Skeletal muscle cell (primary cell): ENCODE measurements at places on chromosomes 6 and 20.

GRCh38 chr20:44501448-44501847 is 20.4 kb downstream of the SERINC3 start:
- DNase-seq: peak; percentile 61

DNA sequence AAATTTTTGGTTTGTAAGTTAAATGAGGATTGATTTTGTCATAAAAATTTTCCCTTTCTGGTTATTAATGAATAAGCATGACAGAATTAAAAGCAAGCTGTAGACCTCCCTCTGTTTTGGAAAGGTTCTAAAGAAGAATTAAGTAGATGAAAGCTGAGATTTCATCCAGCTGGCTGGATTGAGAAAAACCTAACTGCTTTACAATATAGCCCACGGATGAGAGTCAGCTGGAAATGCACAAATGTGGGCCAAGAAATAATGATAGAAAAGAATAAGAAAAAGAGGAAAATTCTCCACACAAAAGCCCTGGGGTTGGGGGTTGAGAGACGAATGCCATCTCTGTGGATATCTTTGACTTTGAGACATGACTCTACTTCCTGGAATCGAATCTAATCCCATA is 631.6 kb downstream of the HDGFL1 start:
- DNase-seq: no peak

DNA sequence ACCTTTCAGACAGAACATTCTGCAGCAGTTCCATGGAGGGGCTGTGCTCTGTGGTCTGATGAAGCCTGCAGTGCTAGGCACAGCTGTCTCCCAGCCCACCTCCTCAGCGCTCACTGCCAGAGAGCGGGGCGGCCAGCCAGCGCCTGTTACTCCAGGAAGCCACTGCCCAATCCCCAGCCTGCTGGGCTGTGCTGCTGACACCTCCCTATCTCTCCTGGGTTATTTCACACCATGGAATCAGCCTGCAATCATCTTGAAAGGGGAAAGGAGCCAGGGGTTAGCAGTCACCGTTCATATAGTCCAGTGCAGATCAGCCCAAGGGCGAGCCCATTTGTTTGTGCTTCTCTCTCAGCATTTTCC is 46.3 kb upstream of the NHSL1 start:
- no peak for DNase-seq

- no peak for DNase-seq
These were observed 6.9 kb upstream of the IYD start for GRCh38 chr6:150361876-150362275.

- DNase-seq: no peak
These were observed 214.3 kb downstream of the OGFRL1 start for GRCh38 chr6:71502956-71503355.

GRCh38 chr6:118511930-118512715 is 36.0 kb upstream of the PLN start:
- no peak for DNase-seq

DNA sequence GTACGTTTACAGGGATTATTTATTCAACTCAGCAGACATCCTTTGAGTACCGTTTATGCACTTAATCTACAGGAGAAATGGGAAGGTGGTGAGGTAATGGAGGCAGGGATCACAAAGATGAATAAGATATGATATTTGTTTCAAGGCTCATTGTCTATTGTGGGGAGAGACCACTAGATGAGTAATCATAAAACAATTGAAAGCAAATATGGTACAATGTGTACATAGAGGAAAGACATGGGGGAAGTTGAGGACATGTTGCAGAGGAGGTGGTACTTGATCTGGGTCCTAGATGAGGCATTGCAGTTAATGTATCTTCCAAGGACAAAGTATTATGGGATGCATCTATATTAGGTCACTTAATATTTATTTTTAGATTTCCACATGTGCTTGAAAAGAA is 13.7 kb upstream of the CDC5L start:
- DNase-seq: no peak

- DNase-seq: no peak
These were observed 22.2 kb upstream of the SNRPB2 start for GRCh38 chr20:16707674-16708073.

DNA sequence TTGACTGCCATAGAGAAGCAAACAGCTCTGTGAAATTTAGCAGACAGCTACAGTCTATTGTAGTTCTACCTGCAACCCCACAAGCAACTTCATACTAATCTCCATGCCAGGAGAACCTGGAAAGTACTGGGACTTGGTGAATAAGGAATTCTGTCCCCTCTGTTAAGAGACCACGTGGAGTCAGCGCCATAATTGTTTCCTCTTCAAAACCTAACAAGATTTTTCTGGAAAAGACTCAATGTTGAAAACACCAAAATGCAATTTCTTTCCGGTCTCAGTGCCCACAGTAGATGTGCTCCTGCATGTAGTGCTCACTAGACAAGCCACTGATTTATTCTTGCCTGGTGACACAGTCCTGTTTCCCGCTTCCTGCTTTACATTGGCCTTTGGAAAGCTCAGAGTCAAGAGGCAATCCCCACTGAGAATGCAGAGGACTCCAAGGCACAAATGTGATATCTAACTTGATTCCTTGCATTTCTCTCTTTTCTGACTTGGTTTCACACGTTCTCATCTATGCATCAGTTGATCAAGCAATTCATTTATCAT is 268.3 kb downstream of the HIVEP2 start:
- no peak for DNase-seq

GRCh38 chr20:13105039-13105438 is 96.3 kb downstream of the SPTLC3 start:
- no peak for DNase-seq

GRCh38 chr6:12845224-12846004 is 128.8 kb downstream of the PHACTR1 start:
- DNase-seq: no peak

DNA sequence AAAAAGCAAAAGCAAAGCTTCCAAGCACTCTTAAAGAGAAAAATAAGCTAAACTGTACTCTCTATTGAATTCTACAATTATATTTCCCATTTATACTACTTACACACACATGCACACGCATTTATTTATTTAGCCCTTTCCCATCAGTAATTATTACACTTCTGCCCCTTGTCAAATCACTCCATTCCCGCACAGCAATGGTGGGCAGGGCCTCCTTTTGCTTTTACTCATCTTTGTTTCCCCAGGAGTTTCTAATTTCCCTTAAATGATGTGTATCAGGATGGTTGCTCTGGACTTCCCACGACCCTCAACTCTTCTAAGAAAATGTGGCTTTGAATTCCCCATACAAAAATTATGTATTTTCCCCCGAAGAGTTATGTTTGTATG is 19.9 kb downstream of the PXT1 start:
- DNase-seq: no peak

DNA sequence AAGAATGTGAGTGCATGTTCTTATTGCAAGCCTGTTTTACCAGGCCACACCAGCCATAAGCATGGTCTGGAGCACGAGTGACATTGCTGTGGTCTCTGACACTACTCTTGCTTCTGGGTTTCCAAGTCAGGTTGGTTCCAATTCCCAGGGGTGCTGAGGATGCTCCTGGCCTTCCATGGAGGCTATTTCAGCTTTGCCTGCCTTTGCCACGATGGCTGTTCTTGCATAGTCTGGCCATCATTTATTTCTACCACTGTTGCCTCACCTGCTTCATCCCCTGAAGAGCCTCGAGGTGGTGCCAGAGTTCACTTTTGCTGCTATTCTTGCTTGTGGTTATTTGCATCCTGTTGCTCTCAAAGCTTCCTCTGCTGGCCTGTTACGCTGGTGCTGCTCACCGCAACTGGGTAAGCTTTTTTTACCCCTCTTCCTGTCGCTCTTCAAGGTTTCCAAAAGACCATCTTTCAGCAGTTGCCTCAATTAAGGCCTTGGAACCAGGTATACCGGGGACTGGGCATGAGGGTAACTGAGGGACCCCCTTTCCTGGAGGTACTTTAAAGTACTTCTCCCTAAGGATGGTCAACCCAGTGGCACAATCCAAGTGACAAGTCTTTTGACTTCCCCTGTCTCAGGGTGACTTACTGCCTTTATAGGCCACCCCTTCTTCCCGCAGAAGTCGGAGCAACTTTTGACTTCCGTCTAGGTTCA is 64.5 kb downstream of the AKAP7 start:
- peak; percentile 32 for DNase-seq

- DNase-seq: peak; percentile 41
These were observed 26.2 kb upstream of the MMP24 start for GRCh38 chr20:35200267-35200666.

GRCh38 chr6:21691685-21692346 is 98.3 kb downstream of the SOX4 start:
- no peak for DNase-seq

GRCh38 chr6:19380293-19380692 is 456.9 kb upstream of the ID4 start:
- peak; percentile 21 for DNase-seq

- no peak for DNase-seq
These were observed 809.6 kb downstream of the TENT5A start for GRCh38 chr6:80942911-80943310.
